ENCODE measurements at places on chromosomes 7 and 10.

GRCh38 chr7:79453558-79454360 lies at the start of gene MAGI2:
Gene MAGI2, minus strand, starts transcription at chr7:79453667. Its CDS starts 347 bp downstream, at chr7:79453320.
- DNase-seq: no peak

DNA sequence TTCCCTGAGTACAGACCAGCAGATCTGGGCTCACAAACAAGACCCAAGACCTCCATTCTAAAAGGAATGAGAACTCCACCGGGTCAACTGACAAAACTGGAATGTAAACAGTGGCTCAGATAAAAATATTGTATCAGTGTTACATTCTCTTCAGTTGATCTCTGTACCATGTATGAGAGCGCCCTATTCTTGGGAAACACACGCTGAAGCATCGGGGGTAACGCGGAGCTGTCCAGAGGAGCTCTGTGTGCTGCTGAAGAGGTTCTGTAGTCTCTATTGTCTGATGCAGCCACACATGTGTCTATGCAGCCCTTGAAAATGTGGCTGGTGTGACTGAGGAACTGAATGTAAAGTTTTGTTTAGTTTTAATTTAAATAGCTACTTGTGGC lies 39.7 kb downstream of the HIPK2 start:
- no peak for DNase-seq

DNA sequence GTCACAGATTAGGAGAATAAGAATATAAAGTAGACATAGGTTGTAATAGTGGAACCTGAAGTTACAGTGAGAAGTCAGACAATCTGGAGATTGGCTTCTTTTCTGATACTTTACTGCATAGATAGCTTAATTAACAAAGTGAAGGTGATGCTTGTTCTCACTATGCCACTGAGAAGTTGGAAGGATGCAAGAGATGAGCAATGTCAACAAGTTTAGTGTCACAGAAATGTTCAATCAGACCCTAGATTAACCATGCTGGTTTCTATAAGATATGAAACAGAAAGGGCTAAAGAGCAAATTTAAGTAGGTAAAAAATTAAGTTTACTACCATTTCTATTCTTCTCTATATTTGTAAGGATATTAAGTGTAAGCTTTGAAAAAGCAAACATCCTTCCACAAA lies 838.6 kb upstream of the SORCS1 start:
- no peak for DNase-seq

DNA sequence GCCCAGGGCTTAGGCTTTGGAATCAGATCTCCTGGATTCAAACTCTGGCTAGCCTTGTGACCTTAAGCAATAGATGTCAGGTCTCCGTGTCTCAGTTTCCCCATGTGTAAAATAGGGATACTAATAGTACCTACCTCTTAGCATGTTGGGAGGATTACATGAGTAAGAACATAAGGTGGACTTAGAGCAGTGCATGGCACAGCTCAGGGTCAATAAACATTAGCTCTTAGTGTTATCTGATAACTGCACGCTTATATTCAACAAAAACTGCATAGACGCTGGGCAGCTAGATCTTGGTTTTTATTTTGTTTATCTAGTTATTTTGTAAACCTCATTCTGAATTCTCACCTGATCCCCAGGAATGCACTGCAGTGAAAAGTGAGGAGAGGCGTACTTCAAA lies 17.2 kb downstream of the TBXAS1 start:
- DNase-seq: no peak

- no peak for DNase-seq
Observed at GRCh38 chr7:140518370-140519006, 39.2 kb upstream of the MKRN1 start.

DNA sequence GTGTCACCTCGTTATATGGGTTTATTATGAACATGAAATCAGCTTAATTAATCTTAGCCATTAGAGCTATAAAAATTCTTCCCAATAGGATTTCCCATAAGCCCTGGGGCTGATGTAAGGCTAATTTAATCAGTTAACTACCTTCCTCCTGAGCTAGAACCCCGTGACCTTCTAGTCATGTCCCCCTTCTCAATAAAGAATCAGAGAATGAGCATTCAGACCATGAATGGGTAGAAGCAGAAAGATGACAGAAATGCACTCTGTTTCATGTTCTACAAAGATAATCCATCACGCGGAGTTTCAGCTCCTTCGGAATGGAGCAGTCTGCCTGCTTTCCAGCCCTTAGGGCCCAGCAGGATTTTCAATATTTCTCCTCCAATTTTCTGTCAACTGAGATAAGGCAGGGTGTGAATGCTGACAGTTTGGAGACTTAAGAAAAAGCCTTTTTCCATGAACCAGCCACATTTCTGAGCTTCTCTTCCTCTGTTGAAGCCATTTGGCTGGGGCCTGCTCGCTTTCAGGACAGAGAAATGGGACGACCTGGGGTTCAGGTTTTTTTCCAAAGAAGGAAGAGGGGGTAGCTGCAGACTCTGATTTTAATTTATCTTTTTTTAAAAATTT lies 211.0 kb downstream of the NEBL start:
- DNase-seq: no peak

DNA sequence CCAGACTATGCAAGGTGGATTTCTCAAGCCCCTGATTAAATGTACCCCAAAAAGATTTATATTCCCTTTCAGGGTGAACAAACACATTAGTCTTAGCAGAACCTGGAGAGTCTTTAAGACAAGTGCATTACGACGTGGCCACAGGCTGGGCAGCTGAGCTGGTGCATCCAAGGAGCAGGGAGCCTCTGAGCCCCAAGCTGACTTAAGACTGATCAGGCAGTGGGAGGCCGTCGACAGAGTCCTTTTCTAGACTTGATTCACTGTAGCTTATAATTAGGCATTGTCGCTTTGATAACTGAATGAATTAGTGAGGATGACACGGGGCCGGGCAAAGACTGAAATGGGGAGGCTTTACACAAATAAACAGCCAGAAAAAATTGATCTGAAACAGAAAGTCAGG lies 353.2 kb downstream of the GPAM start:
- DNase-seq: no peak
